ENCODE measurements at places on chromosomes 2 and 18.

- no peak for DNase-seq
Measured at GRCh38 chr2:63866009-63866709, 24.5 kb downstream of the UGP2 start.

- DNase-seq: no peak
Measured at GRCh38 chr18:9735238-9735637, 27.1 kb downstream of the RAB31 start.

DNA sequence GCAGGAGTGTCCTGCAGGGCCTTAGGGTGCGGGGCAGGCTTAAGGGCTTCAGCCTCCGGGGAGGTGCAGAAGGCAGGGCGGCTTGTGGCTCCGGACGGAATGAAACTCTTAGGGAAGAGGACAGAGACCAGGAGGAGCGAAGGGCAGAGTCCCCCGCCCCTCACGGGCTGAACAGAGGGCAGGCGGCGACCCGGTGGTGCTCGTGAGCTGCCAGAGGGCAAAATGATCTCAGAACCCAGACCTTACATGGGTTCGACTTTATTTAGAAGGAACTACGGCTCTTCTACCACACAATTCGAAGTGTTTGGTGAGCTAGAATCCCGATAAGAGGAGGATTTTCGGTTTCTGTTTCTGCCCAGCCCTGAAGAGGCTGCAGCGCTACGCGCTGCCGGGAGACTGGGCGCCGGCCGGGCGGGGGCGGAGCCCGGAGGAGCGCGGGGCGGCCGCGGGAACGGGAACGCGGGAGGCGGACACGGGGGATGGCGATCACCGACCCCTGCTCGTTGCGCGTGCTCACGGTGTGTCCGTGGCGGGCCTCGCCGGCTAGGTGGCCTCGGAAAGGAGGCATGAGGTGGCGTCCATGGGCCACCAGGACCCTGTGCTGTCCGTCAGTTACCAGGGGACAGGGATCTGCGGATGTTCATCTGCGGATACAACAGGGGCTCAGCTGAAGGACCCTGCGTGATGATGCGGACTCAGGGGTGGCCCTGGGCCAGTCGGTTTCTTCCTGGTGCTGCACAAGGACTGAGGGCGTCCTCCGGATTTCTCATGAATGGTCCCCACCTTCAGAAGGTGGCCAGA is 4.2 kb upstream of the SP100 start:
- no peak for DNase-seq

GRCh38 chr2:79630060-79630459 is 117.2 kb downstream of the CTNNA2 start:
- no peak for DNase-seq

GRCh38 chr2:99802734-99803133 is 312.9 kb upstream of the REV1 start:
- no peak for DNase-seq

DNA sequence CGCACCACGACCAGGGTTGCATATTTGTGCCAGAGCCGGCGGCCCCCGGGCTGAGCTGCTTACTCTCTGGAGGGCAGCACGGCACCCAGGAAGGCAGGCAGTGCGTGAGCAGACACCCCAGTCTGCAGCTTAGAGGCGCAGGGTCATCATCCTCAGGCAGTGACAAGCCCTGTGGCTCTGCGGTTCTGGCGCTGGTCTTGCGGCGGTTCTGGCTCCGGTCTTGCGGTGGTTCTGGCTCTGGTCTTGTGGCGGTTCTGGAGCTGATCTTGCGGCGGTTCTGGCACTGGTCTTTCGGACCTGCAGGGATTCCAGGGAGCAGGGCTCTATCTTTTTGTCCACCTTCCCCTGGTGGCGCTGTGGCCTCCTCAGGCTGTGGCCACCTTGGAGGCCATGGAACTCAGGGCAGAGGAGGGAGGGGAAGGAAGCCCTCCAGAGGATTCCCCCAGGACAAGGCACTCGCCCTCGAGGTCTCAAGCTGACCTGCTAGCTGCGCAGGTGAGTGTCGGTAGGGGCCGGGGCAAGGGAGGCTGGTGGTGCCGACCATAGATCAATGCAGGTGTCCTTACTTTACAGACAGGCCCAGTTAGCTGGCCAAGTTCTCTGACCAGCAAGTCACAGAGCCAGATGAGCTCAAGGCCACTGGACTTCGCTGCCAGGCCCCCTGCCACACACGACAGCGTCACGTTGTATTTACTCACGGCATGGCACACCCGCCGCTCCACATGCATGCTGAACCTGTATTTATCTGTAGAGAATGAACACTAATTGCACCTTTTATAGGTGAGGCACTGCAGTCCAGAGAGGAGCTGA is 14.9 kb downstream of the ESPNL start:
- no peak for DNase-seq

DNA sequence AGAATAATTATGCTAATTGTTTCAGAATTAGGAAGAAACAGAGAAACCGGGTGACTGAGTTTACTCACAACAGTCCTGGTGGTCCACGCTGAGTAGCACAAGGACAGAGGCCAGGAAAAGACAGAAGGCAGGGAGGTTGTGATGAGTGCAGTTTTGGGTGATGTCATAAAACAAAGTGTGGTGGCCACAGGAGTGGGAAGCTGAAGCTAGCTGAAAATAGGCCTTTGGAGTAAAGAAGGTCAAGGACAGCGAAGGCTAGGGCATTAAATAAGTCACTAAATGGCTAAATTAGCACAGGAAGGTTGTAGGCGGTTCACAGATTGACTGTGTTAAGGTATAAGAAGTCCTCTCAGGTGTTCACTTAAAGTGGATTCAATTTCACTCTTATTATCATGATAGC is 120.9 kb upstream of the TTN start:
- no peak for DNase-seq

DNA sequence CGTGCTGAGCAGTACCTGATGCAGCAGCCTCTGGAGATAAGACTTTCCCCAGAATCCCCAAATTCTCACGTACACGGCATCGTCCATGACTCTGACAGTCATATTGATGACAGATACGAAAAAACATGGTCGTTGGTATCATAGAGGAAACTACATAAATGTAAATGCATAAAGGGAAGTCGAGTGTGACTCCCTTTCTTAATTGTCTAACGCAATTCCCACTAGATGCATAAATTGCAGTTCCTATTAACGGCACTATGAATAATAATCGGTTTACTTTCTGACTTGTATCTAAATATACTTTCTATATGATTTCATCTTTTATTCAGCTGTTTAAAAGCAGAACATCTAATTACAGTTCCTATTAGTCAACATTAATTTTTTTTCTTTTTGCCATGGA is 322.6 kb upstream of the REV1 start:
- no peak for DNase-seq

DNA sequence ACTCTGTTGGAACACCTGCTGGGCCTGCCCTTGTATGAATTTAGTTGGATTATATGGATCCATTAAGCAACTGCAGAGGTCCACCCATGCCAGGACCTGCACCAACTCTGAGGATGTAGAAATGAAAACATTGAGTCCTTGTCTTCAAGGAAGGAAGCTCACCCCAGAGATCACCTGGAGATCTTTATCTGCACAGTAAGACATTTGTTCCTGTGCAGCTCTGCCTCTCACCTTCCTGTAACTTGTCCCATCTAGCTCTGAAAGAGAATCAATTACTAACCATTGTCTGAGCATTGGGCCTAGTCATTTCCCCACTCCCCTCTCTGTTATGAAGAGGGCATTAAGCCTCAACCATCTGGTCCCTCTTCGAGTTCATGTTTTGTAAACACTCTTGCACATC is 105.2 kb upstream of the YWHAQ start:
- DNase-seq: no peak

- DNase-seq: no peak
Measured at GRCh38 chr18:34976123-34976522, 65.1 kb upstream of the MAPRE2 start.

- DNase-seq: no peak
Measured at GRCh38 chr2:189060096-189060642, 86.0 kb downstream of the COL3A1 start.

GRCh38 chr2:227511239-227511930 is 39.4 kb downstream of the AGFG1 start:
- DNase-seq: no peak

GRCh38 chr2:105287692-105288091 is 41.8 kb downstream of the TGFBRAP1 start:
- DNase-seq: peak; percentile 8

DNA sequence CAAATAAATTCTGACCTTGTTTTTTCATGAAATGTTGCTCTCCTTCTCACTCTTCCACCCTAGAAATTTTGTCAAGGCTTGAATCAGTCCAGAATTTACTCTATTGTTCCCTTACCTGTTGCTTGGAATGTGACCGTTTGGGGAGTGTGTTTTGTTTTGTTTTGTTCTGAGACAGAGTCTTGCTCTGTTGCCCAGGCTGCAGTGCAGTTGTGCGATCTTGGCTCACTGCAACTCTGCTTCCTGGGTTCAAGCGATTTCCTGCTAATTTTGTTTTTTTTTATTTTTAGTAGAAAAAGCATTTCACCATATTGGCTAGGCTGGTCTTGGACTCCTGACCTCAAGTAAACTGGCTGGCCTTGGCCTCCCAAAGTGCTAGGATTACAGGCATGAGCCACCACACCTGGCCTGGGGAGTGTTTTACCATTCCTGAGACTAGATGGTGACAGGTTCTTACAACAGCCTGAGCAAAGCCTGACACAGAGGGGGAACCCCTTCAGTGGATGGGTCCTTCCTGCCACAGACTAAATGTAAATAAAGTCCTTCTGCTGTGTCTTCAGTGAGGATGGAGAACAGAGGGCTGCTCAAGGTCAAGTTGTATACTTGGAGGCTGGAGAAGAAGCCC is 52.0 kb downstream of the HAUS1 start:
- no peak for DNase-seq

- DNase-seq: no peak
Measured at GRCh38 chr2:128424406-128425171, 105.9 kb upstream of the HS6ST1 start.

GRCh38 chr2:36564377-36564930 is 33.5 kb downstream of the FEZ2 start:
- no peak for DNase-seq

- DNase-seq: no peak
Measured at GRCh38 chr2:127170021-127170420, 50.1 kb downstream of the CYP27C1 start.

DNA sequence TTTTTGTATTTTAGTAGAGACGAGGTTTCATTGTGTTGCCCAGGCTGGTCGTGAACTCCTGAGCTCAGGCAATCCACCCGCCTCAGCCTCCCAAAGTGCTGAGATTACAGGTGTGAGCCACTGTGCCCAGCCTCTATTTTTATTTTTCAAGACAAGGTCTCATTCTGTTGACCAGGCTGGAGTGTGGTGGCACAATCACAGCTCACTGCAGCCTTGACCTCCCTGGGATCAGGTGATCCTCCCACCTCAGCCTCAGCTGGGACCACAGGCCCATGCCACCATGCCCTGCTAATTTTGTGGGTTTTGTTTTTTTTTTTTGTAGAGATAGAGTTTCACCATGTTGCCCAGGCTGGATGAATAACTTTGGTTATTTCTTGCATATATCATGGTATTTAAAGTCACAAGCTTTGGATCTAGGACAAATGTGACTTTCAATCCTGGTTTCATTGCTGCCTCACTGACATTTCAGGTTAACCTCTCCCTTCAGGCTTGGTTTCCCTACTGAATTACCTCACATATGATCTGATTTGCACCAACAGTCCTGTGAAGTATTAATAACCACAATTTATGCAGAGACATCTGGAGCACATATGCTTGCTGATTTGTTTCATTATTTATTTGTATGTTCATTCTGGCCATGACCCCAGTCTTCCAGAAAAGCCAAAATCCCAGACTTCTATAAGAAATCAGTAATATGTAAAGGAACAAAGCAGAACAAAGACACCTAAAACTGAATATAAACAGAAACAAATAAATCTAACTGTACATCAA is 17.5 kb upstream of the RAB31 start:
- no peak for DNase-seq

DNA sequence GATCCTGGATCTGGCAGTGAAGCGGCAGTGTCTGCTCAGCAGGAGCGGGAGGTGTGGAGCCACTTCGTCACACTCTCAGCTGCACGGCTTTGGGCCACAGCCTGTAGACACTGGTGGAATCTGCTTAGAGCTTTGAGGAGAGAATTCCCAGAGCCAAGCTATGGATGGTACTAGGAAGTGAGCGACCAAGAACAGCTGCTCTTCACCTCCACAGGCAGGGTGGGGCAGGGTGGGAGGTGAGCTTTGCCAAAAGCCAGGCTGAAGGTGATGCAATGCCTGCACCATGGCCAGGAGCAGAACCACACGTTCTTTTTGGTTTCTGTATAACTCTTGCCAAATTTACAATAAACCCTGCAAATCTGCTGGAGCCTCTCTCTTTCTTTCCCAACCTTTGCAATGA is 226.1 kb downstream of the ANKRD30B start:
- no peak for DNase-seq

- no peak for DNase-seq
Measured at GRCh38 chr2:215060861-215061536, 77.4 kb downstream of the ABCA12 start.

- DNase-seq: peak; percentile 17
Measured at GRCh38 chr2:80326214-80326613, 21.7 kb upstream of the LRRTM1 start.

DNA sequence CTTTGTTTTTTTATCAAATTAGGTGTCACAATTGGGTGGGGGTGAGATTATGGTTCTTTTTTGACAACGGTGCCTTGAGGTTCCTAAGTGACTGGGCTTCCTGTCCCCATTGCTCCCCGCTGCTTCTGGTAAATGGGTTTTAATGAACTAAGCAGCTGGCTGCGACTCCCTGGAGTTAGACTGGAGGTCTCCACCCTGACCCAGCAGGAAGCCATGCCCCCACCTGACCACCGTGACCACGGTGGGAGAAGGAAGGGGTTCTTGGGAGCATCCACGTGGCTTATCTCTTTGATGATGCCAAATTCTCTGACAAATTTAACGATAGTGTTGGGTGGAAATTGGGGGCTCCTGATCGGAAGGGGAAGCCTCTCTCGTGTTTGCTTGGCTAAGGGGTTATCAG is 12.2 kb downstream of the CNDP2 start:
- DNase-seq: no peak

GRCh38 chr2:146678516-146678915 is 1166.3 kb upstream of the ACVR2A start:
- no peak for DNase-seq

- no peak for DNase-seq
Measured at GRCh38 chr18:6650127-6650507, 79.4 kb upstream of the ARHGAP28 start.

- no peak for DNase-seq
Measured at GRCh38 chr18:67456711-67457110, 59.8 kb downstream of the DSEL start.

- no peak for DNase-seq
Measured at GRCh38 chr18:55398858-55399257, 189.1 kb downstream of the TCF4 start.

- no peak for DNase-seq
Measured at GRCh38 chr2:223537651-223538601, 64.2 kb downstream of the SCG2 start.

DNA sequence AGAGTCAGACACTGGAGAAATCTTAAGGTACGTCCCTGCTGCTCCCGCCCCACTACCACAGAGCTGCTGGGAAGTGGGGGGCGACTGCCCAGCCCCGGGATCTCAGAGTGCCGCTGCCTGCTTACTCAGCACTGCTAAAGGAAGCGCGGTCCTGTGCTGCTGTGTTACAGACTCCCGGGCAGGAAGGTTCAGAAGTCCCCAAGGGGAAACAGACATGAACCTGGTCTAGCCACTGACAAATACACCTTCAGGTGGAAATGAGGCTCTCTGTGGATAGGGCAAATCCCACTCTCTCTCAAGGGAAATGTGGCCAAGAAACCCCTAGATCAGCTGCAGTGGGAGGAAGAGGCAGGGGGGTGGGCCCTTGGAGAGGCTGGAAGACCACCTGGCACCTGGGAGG is 13.7 kb downstream of the MTERF4 start:
- no peak for DNase-seq
